GM19239 (cell line): ENCODE measurements at places on chromosomes 1 and 21.

GRCh38 chr1:240611619-240612480 is at the start of gene GREM2:
GREM2 (minus strand) TSS chr1:240612155; CDS start chr1:240493475, 118,680 bp downstream.
- peak; percentile 14 for DNase-seq

DNA sequence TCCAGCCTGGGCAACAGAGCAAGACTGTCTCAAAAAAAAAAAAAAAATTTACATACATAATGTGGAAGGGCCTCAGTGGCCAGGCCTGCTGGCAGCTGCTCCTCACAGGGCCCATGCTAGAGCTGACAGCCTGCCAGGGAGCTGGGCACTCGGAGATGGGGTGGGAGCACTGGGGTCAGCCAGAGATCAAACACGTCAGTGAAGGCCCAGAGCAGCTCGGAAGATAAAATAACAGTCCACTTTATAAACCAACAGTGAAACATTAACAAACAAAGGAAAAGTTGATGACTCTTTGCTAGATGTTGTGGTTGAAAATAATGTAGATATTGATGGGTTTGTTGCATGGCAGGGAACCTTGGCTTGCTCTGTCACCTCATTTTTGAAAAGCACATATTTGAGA is 42.7 kb downstream of the ATP5PF start:
- DNase-seq, result no peak

DNA sequence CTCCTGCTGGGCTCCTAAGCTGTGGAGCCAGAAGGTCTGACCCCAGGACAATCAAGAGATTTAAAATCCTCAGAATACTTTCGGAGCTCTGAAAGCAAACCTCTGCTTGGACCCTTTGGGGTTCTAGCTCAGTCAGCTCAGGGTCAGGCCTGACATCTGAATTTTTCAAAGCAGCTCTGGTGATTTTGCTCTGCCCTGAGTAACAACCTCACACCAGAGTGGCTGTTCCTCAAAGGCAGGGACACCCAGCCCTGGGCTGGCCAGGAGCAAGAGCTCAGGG is 11.9 kb downstream of the SLC1A7 start:
- DNase-seq, result no peak

DNA sequence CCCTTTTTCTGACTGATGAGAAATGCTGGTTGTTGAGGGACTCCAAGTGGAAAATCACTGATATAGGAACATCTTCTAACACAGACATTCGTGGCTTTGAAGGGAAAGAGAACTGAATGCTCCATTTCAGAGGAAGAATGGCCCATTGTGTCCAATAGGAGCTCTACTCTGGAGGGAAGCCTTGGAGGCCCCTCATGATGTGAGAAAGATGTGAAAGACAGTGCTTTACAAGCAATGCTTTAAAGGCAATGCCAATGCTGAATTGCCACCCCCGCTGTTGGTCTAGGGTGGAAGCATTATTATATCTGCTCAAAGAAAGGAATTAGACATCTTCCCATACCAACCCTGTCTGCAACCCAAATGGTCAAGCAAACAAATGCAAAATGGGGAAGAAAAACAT is 13.7 kb downstream of the NMNAT2 start:
- DNase-seq, result no peak

DNA sequence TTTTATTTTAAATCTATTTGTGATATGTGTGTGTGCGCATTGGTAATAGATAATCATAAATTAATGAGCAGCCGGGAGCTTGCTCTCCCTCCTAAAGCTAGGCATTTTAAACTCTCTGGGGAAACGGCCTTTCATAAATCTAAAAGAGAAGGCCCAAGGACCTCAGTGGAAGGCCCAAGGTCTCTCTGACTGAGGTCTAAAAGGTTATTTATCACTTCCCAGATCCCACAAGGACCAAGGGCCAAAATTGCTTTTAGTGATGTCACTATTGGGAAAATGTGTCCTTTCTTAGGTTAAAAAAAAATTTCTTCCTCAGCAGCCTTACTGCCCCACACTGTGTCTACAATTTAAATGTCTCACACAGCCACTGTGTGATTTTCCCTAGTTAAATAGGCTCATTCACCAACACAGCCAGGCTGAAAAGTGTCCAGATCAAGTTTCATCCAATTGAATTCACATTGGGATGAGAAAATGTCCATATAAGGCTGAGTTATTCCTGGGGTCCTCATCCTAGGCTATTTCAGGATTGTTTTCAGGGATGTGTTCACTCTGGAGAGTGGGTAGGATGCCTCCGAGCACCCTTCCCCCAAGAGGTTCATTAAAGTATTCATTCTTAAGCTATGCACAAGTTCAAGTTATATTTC is 46.1 kb downstream of the SLC44A3 start:
- DNase-seq, result no peak

- DNase-seq, result no peak
These were observed 185.0 kb downstream of the RGS7 start for GRCh38 chr1:241171991-241172390.

DNA sequence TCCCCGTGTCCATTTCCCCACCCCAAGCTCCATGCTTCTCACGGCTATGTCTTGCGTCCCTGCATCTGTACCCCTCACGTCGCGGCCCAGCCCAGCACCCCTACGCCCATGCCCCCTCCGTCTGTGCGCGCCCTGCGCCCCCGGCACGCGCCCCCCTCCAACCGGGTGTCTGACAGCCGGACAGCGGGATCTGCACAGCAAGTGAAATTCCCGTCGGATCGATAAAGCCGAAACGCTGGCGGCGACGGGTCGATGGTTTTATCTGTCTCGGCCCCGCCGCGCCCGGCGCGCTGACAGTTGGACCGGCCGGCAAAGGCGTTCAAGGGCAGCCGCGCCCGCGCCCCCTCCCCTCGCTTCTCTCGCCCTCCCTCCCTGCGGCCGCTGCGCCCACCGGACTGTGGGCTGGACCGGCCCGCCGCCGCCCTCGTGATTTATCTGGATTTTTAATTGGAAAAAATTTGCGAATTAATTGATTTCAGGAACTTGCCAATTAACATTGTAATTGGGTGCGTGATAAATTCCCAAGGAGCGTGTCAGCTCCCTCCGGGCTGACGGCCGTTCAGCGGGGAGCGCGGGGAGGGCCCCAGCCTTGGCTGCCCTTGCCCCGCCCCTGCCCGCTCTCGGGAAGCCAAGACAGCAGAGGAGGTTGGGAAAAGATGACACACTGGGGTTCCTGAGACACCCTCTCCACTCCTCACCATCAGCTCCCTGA is 57.1 kb downstream of the TMEM53 start:
- no peak for DNase-seq

- no peak for DNase-seq
These were observed 3.5 kb downstream of the TTC39A start for GRCh38 chr1:51326839-51327238.

DNA sequence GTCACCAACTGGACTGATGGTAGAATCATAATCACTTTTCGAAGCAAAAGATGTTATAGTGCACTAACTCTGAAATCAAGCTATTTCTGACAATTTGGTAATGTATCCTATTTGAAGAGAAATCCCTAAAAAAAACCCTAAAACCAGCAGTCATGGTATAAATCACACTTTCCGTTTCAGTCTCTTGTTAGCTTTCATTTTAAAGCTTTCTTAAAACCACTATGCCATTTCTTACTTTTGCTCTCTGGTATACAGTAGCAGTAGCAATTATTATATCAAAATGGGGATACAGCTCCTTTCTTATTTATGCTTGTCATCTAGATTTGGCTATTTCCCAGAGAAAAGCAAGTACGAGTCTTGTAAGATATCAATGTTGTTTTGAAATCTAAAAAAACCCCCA is 323.3 kb downstream of the KCTD3 start:
- DNase-seq, result no peak

DNA sequence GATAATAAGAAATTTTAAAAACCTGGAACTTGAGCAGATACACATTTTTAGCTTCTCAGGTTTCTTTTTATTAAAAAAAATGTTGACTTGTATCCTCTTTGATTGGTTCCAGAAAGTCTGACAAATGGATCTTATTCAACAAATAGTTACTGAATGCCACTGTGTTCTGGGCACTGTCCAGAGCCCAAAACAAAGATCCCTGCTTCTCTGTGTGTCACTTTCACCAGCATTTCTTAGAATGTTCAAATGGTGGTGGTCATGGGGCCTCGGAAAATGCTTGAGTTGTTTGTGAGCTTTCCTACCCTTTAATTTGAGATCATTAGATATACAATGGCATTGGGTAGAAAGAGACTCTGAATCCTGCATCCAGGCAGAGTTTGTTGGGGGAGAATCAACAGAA is 19.9 kb downstream of the ACTN2 start:
- DNase-seq, result no peak

DNA sequence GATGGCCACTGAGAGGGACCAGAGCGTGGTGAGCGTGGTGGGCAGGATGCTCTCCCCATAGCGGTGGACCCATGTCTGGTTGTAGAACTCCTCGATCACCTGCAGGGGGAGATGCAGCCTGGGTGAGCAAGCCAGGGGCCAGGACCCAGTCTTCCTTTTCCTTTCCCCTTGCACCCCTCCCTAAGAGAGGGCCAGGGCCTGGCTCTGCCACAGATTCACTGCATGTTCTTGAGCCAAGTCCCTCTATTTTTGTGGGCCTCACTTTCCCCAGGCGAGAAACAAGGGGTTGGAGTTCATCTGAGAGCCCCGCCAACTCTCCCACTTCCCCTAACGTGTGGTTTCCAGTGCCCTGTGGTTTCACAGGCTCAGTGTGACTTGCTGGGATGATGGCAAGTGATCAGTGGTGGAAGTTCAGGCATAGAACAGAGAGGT is 27.5 kb downstream of the SLC2A1 start:
- DNase-seq, result peak; percentile 73

- DNase-seq, result no peak
These were observed 104.8 kb upstream of the GRIK1 start for GRCh38 chr21:30044447-30045064.

GRCh38 chr21:37036177-37036576 is 29.7 kb downstream of the RIPPLY3 start:
- no peak for DNase-seq

GRCh38 chr1:42136466-42136865 is 16.7 kb upstream of the GUCA2B start:
- DNase-seq, result no peak

DNA sequence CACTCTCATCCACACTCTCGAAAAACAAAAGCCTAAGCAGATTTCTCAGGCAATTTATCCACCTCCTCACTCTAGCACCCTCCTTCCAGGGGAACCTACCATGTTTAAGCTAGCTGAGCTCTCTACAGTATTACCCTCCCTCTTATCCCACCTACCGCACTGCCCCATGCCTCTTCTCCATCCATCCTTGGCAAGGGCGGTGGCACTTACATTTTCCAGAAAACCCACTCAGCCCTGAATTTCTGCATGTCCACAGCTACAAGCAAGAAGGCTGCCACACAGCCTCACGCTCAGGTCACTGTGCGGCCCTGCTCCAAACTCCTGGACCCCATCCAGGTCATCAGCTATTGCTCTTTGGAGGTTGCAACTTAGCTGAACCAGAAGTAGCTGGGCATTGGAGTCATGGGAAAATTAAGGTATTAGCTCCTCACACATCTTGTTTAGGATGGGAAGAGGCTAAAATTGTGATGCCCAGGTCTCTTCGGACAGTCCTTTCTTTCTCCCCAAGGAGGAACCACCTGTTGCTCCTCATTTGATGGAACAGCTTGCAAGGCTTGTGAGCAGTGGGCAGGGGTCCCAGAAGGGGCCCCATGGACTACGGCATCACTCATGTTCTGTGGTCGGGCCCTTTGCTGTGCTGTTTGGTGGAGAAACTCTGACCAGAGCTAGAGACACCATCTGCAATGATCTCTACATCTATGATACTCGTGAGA is 1.1 kb downstream of the KLHDC9 start:
- DNase-seq, result no peak

DNA sequence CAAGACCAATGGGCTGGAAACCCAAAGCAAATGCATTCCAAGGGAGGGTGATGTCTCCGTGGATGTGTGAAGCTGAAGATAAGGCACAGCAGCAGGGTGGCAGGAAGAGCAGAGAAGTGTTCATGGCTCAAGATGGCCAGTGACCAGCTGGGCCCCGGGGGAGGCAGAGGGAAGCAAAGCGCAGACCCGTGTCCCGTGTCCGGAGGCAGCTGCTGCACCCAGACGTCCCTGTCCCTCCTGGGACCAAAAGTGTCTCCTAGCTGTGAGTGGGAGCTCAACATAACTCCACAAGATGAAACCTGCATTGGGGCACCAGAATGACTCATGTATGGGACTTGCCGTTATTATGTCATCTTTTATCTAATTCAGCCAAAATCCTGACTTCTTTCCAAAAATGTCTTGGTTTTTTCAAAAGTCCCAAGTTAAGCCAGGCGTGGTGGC is 118.2 kb downstream of the RIPK4 start:
- DNase-seq, result no peak

GRCh38 chr1:248007778-248008177 is 5.7 kb upstream of the OR2L5 start:
- no peak for DNase-seq

- peak; percentile 28 for DNase-seq
These were observed 84.9 kb downstream of the KIF14 start for GRCh38 chr1:200535605-200536004.
